Fibroblast of mammary gland (primary cell): ENCODE measurements at places on chromosomes 6 and 20.
A peak's percentile ranks its signal among the peaks of the same experiment; 100 is the strongest.

DNA sequence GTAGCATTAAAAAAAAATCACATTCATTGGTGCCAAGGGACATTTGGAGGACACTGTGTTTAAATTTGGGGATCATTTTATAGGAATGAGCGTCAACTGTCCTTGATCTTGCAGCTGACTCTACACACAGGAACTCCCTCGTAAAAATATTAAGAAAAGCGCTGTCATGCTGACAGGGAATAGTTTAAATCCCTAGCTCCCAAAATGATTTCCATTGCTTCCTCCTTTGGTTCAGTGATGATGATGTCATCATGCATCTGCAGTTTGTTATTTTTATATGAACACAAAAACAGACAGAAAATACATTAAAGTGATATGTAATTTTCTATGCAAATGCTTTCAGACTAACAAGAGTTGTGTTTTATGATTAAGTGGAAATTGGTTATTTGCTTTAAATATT is 275.6 kb downstream of the BTBD9 start:
- no peak for DNase-seq

- DNase-seq, result no peak
Observed at GRCh38 chr20:21190869-21191268, 65.0 kb downstream of the KIZ start.

GRCh38 chr20:445514-446336 is 16.6 kb downstream of the TBC1D20 start:
- DNase-seq, result no peak

GRCh38 chr20:13913572-13913971 is 76.8 kb downstream of the SEL1L2 start:
- peak; percentile 6 for DNase-seq

DNA sequence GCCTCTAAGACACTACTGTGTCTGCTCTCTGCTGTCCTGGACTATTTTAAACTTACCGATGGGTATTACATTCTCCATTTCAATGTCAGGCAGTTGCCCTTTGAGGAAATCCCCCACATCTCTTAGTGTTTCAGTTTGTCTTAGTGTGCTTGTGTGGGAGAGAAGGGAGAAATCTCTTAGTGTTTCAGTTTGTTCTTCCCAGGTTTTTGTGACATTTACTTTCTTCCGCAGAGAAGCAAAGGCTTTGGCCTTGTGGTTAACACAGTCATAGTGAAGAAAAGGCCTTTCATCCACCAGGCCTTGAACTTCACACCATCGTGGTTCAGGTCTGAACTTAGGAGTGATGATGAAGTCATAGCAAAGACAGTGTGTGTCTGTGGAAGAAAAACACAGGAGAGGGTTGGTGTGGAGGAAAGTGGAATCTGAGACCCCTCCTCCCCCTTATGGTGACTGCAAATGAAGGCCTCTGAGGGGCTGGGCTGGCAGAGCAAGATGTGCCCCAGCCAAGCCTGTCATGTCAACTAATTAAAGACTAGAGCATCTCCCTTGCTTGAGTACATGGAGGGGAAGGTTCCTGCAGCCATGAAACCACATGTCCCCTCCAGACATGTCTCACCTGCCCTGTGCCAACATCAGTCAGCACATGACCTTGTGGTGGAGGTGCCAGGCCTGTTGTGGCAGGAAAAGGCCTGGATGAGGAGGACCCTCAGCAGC is 23.9 kb downstream of the RAET1L start:
- no peak for DNase-seq

GRCh38 chr20:37941992-37942391 is 39.1 kb downstream of the VSTM2L start:
- DNase-seq, result no peak

GRCh38 chr6:157061770-157062594 is 261.3 kb downstream of the TMEM242 start:
- DNase-seq, result no peak

- DNase-seq, result no peak
Observed at GRCh38 chr6:145694083-145694737, 41.1 kb downstream of the EPM2A start.

DNA sequence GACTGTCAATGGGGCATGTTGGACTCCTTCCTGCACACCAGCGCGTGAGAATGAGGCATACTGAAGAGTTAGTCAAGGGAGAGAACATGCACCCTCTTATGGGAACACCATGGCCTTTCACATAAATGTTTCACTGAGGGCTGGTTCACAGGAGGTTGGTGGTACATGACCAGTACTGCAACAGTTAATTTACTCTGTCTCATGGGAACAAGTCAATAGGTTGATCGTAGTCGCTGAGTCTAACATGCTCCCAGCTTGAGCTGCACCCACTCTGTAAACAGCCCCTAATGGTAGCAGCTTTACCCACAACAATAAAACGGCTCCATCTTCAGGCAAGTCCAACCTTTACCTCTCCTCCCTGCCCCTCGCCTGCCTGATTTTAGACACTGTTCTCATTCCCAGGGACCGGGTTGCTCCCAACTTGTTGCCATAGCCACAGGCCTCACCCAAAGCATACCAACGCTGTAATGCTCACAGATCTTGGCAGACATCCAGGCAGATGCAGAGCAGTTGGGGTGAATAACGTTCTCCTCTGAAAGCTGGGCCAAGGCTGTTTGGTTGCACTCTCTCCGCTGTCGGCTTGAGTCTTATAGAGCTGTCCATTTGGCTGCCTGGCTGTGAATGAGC is 111.3 kb downstream of the LY86 start:
- peak; percentile 97 for DNase-seq
